Activated gamma-delta T cell (primary cell): ENCODE measurements at places on chromosomes 6 and 20.

- DNase-seq: no peak
Observed at GRCh38 chr6:46993846-46994245, 48.3 kb downstream of the ADGRF1 start.

GRCh38 chr20:5843054-5843592 lies 92.9 kb downstream of the SHLD1 start:
- DNase-seq: no peak

- DNase-seq: no peak
Observed at GRCh38 chr6:149130508-149130907, 187.0 kb upstream of the TAB2 start.

DNA sequence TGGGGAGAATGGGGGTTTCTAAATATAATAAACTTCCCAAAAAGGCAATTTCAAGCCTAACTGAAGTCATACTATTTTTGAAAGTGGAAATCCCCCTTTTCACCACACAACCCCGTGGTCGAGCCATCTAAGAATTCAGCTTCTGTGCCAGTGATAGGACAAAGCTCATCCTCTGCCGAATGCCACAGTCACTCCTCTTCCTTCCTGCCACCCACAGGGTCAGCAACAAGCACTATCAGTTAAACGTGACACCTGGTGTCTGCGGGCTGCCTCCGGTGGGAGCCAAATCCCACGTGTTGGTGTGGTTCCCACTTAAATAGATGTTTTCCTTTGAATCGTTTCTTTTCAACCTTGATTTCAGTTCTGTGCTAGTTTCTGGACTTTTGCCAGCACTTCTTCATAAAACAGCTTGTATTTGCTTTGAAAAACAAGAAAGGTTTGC lies 60.7 kb downstream of the TNFAIP3 start:
- peak; percentile 56 for DNase-seq

DNA sequence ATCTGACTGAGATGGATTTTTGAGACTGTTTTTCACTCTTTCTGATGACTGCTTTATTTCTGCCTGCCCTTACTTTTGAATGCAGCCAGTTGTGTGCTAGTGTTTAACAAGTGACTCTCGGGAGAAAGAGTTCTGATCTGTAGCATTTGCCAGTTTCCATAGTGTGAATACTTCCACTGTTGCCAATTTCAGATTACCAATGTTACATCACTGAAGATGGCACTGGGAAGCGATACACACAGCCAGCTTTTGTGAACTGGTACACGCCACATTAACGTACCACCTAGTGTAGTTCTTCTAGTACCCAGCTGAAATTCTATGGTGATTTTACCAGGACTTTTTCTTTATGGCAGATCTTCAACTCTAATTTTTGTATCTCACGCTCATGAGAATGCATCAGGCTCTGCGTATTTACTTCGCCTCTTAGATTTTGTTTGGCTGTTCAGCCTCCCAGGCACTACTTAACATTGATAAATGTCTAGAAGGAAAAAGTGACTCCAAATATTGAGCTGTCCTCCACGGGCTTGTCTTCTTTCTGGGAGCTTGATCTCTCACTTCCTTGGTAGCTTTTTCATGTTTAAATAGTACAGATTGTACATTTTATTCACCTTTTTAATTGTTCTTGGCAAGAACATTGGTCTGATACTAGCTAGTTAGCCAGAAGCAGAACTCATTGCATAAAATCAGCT lies 521.6 kb upstream of the SOX4 start:
- no peak for DNase-seq

GRCh38 chr6:168737481-168737880 lies 296.5 kb downstream of the SMOC2 start:
- no peak for DNase-seq

DNA sequence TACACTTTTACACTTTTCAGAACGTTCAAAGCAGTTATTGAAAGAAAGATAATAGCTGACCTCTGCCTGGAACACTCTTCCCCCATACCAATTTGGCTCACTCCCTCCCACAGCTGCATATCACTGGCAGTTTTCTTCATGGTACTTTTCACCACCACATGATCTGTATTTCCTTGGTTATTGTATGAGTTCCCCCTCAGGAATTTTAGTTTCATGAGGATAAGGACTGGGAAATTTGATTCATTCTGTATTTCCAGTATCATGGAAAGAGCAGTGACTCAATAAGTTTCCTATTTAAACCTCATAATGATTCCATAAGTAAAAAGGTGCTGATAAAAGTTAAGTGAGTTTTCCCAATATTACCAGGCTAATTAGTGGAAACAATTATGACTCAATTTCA lies 16.0 kb downstream of the HTR1B start:
- no peak for DNase-seq

- DNase-seq: no peak
Observed at GRCh38 chr20:60634491-60635172, 617.4 kb upstream of the CDH4 start.

DNA sequence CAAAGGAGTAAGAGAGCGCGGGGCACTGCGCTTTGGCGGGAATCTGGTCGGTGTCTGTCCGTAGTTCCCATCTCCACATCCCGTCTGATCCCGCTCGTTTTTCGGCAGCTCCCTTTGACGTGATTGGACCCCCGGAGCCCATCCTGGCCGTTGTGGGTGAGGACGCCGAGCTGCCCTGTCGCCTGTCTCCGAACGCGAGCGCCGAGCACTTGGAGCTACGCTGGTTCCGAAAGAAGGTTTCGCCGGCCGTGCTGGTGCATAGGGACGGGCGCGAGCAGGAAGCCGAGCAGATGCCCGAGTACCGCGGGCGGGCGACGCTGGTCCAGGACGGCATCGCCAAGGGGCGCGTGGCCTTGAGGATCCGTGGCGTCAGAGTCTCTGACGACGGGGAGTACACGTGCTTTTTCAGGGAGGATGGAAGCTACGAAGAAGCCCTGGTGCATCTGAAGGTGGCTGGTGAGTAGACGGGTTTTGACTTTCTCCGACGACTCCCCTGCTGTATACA lies 1.4 kb downstream of the BTN1A1 start:
- no peak for DNase-seq

GRCh38 chr6:4805553-4806336 lies 29.5 kb downstream of the CDYL start:
- DNase-seq: no peak

- DNase-seq: no peak
Observed at GRCh38 chr6:36820700-36821580, 18.3 kb downstream of the CPNE5 start.

DNA sequence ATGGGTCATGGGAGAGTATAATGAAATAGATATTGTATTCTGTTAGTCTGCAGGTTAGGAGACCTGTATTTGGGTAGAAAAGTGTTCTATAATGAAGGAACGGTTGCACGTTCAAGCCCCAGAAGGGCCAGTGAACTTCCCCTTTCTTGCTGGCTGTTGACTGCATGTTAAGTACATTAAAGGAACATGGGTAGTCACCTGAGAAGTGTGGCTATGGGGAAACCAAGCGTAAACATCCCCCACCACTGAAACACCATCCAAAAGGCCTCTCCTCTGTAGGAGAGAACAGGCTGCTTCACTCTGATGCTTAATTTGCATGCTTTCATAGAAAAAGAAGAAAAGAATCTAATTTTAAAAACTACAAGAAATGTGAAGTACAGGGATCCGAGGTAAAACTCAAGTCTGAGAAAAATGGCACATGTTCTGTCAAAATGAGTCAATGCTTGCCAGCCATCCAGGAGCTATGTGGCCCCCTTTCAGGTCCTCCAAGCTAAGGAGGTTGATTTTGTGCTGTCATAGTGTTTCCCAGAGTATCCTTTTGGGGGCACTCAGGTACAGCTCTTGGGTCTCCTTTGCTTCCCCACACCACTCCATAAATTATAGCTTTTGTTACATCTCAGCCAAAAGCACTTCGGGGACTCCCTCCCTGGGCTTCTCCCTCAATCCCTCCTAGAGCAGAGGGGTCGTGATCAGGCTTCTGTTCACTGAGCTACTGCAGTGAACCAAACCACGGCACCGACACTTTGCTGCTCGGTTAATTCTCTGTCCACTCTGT lies 283.7 kb upstream of the AGPAT4 start:
- no peak for DNase-seq

GRCh38 chr6:13285705-13286104 lies 42.6 kb downstream of the TBC1D7 start:
- no peak for DNase-seq

DNA sequence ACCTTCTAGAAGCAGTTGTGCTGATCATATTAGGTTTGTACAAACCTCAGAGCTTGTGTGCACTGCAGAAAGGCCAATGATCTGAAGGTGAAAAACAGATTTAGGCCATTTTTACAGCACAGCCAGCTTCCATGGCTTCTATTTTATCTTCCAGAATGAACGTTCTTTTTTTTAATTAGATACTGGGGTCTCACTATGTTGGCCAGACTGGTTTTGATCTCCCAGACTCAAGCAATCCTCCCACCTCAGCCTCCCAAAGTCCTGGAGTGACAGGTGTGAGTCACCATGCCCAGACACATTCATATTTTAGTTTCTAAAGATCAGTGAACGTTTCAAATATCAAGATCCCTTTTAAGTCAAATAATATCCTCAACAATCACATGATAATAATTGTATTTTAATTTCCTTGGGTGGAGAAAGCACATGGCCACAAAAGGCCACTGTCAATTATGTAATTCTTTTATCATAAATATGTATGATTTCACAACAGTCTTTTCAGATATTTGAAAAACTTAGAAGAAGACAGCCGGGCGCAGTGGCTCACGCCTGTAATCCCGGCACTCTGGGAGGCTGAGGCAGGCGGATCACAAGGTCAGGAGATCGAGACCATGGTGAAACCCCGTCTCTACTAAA lies 326.7 kb upstream of the JARID2 start:
- no peak for DNase-seq

- no peak for DNase-seq
Observed at GRCh38 chr20:32519381-32519730, 65.8 kb downstream of the NOL4L start.

DNA sequence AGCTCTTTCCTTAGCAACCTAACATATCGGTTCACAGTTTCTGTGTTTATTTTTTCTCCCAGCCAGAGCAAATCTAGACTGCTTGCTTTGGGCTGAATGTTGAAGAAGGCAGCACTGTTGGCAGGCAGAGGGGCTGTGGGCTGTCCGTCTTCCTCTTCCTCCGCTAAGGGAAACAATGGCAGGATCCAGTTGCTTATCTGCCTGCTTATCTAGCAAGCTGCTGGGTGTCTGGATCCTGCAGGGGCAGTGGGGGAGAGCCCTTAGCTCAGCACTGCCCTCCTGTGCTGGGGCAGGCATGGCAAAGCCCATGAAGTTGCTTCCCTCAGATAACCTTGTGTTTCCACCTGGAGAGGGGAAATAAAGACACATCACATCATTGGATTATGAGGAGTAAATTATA lies 92.7 kb upstream of the CD93 start:
- DNase-seq: no peak

DNA sequence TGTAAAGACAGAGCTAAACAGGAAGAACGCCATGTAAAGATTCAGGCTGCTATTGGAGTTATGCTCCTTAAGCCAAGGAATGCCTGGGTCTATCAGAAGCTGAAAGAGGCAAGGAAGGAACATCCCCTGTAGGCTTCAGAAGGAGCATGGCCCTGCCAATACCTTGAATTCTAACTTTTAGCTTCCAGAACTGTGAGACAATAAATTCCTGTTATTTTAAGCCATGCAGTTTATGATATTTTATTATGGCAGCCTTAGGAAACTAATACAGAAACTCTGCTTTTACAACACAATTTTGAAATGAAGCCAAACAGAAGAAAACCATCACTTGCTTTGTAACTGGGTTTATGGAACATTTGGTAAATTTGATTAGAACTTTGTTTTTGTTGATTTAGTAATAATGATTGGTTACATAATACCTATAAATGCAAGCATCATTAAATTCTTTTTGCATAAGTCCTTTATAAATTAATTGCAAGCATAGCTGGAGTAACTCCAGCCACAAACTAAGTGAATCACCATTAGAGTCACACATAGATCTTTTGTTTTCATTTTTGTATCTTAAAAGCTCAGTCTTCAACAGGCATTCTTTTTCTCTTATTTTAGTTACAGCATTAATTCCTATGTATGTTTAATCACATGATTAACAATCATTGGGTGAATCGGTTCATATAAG lies 33.5 kb upstream of the TSPYL1 start:
- DNase-seq: no peak
